ENCODE measurements at places on chromosomes 6 and 20.

DNA sequence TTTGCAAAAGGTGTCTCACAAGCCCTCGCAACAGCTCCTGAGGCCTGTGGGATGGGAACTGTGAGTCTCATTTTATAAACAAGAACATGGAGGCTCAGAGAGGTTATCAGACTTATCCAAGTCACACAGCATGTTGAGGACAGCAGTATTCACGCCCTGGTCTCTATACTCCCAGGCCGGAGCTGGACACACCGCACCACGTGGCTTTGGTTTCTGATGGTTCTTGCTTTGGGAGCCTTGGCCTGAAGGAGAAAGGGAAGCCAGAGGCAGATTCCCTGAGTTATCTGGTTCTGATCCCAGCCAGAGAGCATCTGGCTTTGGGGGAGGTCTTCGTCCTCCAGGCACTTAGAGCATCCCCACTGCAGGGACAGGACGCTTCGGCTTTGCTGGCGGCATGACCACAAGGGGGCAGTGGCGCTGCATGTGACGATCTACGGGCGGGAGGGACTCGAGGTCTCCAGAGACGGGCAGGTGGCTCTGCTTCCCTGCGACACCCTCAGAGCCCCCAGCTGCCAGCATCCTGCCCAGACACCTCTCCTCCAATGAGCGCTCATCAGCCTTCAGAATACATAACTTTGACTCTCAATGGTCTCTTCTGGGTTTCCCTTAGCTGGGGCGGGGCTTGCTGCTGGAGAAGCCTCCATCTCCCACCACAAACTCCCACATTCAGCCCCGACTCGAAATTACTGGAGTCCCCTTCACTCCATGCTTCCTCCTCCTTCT, 51.4 kb upstream of the SAYSD1 start:
- DNase-seq: peak; percentile 4

- no peak for DNase-seq
Measured at GRCh38 chr6:82072121-82072521, 175.4 kb downstream of the IBTK start.

DNA sequence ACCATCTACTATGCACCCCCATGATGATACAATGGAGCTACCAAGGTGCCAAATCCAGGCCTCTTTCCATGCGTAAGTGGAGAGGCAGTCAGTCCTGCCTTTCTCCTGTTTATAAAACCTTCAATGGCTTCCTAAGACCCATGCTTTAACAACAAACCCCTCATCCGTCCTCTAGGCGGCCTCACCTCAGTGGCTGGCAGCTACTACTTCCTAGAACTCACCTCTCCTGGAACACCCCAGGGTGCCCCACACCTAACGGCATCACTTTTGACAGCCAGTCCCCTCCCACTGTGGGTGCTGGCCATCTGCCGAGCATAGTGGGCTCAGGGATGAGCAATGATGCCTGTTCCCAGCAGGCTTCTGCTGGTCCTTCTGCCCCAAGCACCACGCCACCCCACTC, 80.0 kb upstream of the TAB2 start:
- no peak for DNase-seq

DNA sequence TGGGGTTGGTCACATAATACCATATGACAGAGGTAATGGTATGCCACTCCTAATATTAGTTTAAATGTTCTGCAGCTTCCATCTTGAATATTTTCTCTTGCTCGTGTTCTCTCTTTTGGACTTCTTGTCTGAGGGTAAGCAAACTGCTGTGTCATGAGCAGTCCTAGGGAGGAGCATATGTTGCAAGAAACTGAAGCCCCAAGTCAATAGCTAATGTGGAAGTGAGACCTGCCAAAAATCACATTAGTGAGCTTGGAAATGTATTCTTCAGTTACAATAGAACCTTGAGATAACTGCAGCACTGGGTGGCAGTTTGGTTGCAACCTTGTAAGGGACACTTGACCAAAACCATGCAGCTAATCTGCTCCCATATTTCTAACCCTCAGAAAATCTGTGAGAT, 178.2 kb upstream of the IMPG1 start:
- no peak for DNase-seq

DNA sequence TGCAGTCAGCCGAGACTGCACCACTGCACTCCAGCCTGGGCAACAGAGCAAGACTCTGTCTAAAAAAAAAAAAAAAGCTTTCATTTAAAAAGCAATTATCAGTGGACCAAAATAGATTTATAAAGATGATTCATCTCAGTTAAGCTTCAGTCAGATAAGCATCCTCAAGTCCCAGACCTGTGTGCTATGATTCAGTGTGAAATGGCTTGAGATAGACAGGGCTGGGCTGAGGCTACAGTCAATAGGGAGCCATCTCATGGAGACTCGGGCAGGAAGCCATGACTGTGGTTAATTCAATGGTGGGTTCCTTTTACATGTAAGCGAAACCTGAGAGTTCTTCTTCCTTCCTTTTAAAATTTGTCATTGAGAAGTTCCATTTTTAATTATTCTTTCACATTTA, 276.0 kb downstream of the TFAP2A start:
- no peak for DNase-seq

DNA sequence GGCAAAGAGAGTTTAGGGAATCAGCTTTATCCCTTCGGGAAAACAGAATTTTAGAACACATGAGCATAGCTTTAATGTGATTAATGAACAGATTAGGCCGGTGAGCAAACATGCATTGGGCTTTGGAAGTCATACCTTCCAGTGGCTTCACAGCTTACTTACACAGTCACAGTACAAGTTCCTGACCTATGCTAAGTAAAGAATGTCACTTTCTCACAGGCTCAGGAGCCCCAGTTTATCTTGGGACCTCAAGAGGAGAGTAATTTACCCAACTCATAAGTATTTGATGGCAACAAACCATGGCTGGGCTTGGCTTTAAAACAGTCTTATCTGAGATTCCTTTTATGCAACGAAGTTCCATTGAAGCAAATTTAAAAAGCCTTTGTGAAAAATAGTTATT, 195.9 kb downstream of the AKAP7 start:
- no peak for DNase-seq

GRCh38 chr6:78835817-78836216, 31.5 kb upstream of the IRAK1BP1 start:
- DNase-seq: no peak

- peak; percentile 29 for DNase-seq
Measured at GRCh38 chr20:47725248-47725973, 59.9 kb downstream of the SULF2 start.

DNA sequence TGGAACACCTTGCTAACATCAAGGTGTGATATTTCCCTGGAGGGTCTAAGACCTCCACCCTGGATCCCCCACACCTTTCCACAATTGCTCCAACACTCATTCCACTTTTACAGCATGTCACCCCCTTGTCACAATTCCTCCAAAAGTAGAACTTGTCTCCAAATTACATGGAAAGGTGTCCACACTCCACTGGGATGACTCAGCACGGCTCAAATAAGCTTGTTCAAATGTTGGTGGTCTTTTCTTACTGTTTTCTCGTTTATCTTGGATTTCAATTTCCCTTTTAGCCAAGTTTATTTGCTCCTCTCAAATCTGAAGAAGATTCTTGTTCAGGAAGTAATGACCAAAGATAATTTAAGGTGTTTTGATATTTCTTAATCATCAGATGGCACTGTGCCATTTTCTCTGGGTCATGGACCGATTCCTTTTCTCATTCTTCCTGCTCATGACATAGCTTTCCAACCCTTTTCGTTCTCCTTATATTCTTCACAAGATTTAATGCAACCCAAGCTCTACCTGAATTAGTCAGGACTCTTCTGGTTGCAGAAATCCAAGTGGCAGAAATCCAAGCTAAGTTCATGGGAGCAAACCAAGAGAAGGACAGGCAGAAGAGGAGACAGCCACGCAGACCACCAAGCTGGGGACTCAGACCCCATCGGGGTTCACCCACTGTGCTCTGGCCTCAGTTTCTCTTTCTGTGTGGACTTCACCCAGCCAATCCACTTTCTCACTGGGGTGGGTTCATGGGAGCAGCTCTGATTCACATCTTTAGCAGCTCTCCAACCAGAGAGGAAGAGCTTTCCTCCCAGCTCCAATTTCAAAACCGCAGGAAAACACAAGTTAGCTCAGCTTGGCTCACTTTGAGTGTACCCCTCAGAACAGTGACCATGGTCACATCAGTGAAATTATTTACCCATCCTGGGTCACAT, 110.5 kb upstream of the CDYL start:
- no peak for DNase-seq

DNA sequence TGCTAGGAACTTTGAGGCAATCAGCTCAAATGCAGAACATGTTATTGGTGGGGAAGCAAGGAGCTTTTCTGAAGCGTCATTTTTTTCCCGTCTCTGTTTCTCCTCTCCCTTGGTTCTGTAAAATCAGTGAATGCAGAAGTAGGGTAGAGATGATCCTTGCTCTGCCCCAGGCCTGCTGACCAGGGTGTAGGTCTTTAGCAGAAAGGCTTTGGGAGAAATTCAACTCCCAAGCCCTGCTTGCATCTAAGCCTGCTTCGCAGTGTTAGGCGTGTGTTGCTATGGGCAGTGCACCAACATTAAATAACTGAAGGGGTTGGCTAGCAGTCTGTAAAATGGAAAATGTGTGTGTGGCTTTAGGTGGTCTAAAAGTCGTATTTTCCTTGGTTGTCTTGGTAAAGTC, 45.9 kb downstream of the SASH1 start:
- DNase-seq: no peak

- DNase-seq: no peak
Measured at GRCh38 chr6:31037169-31037568, 26.9 kb downstream of the MUC22 start.

DNA sequence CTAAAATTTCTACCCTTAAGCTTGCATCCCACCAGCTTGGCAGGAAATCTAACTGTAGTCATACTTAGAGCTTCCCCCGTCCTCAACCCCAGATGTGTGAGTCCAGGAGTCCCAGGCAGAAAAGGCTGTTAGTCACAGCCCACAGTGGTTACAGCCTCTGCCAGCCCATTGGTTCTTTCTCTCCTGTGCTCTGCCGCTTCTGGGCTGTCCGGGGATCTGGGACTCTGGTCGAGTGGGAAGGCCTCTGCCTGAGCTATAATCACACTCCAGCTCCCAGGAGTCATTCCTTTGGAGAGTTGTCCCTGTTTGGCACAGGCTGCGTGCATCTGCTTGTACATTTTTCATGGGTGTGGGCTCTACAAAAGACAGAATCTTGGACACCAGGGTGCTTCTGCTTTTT, 45.6 kb upstream of the FYN start:
- no peak for DNase-seq

- no peak for DNase-seq
Measured at GRCh38 chr6:163415620-163416556, 1.4 kb downstream of the QKI start.

DNA sequence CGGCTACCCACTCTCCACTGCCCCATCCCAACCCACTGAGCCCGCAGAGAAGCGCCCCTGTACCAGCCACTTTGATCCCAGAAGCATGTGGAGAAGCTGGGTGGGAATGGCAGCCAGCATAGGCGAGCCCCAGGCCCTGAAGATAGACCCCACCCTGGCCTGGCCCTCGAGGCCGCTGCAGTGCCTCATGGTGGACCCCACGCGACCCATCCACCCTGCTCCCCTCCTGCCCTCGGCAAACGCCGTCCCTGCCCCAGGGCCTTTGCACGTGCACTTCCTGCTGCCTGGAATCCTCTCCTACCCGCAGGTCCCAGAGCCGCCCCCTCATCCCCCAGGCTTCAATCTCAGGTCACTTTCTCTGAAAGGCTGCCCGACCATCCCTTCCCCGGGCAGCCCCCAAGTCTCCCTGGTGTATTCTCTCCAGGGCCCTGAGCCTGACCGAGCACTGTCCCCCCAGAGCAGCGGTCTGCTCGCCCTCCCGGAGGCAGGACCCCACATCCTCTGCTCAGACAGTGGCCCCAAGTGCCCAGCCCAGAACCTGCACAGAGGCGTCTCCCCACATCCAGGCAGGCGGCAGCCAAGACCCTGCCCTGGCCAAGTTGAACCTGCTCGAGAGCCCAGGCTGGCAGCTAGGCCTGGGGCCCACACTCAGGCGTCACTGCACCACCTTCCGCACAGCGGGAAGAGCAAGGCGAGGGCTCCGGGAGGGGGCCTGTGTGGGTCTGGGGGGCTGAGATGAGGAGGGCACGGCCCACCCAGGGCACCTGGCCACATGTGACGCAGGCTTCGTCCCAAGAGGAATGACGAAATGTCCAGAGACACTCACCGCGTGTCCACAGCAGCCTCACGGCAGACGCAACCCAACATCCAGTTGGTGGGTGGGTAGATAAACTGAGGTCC, 14.0 kb downstream of the KCNQ2 start:
- DNase-seq: no peak

DNA sequence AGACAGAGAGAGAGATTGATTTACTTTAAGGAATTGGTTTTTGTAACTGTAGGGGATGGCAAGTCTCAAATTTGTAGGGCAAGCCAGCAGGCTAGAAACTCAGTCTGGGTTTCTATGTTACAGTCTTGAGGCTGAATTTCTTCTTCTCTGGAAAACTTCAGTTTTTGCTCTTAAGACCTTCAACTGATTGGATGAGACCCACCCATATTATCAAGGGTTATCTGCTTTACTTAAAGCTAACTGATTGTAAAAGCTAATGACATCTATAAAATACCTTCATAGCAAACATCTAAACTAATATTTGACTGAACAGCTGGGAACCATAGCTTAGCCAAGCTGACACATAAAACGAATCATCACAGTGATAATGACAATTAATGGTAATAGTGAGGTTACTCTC, 22.4 kb downstream of the SLC35F1 start:
- no peak for DNase-seq

- peak; percentile 1 for DNase-seq
Measured at GRCh38 chr6:96626759-96627364, 63.9 kb downstream of the FHL5 start.

DNA sequence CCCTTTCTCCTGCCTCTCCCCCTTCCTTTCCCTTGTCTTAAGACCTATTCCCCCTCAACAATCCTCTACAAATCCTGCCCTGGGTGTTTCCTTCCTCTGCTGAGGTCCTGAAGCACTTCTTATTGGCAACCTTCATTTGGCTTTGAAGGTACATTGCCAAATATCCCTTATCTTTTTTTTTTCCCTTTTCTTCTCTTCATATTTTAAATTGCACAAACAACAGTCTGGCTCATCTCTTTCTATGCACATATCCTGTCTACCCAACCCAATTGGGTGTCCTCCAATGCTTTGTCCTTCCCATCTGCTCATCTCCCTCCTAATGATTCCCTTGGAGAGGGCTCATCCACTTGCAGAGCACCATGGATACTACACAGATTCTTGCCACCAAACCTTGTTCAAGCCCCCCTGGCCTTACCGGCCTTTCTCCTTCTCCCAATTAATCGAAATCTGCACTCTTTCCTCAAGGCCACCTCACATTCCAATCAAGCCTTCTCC, 537.9 kb upstream of the JARID2 start:
- no peak for DNase-seq

DNA sequence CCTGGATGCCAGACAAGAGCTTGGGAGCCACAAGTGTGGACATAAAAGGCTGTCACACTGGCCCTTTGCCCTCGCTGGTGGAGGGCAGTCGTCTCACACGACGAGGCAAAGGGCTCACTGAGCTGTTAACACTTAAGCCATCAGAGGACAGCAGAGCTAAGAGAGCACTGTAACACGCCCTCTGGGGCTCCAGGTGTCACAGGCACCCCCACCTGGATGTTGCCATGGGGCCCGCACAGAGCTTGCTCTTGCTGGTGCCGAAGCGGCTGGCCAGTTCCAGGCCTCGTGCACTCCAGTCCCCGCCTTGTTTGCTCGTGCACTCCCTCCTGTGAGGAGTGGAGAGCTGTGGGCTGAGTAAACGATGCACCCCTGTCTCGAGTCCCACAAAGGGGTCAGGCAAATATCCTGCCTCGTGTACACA, 37.4 kb downstream of the SLC35D3 start:
- DNase-seq: no peak

All from AG04450 (cell line).